ENCODE measurements at places on chromosomes 13 and 19.

DNA sequence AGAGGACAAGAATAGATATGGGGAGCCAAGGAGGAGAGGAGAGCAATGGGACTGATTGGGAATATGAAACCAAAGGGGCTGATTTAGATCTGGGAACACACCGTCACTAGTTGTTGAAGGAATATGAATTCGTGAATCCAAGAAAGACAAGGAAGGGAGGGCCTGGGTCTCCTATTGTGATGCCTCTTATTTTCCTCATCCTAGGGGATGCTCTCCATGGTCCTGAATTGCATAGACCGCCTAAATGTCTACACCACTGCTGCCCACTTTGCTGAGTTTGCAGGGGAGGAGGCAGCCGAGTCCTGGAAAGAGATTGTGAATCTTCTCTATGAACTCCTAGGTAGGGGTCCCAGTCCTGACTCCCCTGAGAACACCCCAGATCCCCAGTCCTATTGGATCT is 21.5 kb downstream of the RYR1 start:
- peak; percentile 58 for DNase-seq

DNA sequence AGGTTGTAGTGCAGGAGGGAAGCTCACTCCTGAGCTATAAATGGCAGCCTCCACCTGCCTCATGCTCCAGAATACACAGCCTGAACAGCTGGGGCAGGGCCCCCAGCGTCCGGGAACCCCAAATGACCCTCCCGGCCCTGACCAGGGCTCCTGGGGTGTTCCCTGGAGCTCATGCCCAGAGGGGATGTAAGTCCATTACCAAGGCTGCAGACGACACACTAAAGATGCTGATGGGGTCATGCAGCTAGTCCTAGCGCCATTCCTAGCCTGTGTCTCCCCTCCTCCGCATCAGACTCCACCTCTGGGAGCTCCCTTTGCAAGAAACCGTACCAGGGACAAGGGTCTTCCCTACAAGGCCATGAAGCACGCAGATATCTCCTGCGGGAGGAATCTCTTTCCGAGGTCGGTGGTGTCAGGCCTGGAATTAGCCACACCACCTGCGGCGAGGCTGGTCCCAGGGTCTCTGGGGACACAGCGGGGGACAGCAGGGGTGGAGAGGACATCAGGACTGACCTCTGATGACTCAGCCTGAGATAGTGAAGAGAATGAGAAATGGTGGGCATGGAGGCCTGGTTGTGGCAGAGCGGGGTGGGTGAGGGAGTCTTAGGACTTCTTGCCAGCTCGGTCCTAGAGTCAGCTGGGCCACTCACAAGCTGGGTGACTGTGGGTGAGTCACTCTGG is 11.9 kb upstream of the TPM4 start:
- DNase-seq, result no peak

DNA sequence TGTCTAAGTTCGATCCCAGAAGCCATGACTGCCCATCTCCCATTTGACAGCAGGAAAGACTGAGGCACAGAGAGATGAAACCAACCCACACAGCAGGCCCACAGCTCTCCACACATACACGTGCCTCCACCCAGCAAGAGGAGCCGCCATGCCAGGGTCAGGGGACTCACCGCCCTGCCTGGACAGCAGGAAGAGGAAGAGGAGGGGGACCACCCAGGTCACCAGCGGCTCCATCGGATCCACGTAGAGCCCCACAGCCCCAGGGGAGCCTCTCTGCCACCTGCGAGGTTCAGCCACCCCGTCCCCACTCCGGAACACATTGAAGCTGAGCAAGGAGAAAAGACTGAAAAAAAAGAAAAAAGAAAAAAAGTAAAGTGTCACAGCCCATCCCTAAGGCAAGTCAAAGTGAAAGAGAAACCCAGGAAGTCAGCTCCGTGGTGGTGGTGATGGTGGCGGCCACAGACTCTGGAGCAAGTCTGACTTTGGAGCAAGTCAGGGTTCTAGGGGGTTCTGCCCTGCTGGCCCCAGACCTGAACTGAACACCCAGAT is at the start of gene IL12RB1:
IL12RB1 (minus strand) TSS at position 345 of the 549 bp plus-strand sequence; CDS start at position 234, 111 bp downstream.
- DNase-seq, result no peak

DNA sequence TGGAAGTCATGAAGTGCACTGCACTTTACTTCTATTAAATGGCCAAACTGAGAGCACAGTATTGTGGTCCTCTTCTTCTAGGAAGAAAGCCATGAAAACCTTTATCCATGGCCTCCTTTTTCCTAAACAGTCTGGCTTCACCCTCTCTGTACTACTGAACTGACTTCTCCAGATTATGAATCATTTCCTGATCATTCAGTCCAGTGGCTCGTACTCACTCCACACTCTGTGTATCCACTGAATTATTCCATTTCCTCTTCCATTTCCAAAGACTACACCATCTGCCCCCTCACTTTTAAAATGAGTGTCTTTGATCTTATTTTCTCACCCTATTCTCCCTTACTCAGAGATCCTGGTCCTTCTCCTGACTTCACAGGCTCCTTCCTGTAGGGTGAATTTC is 29.7 kb upstream of the FREM2 start:
- DNase-seq, result no peak

GRCh38 chr19:1748115-1748872 is 5.0 kb upstream of the ONECUT3 start:
- peak; percentile 46 for DNase-seq

- peak; percentile 82 for DNase-seq
These were observed 65.6 kb downstream of the MCF2L start for GRCh38 chr13:113034451-113035212.

GRCh38 chr13:98234348-98234747 is 57.3 kb upstream of the RNF113B start:
- no peak for DNase-seq

GRCh38 chr13:96052656-96053002 is 572 bp downstream of the UGGT2 start:
- DNase-seq, result peak; percentile 17

DNA sequence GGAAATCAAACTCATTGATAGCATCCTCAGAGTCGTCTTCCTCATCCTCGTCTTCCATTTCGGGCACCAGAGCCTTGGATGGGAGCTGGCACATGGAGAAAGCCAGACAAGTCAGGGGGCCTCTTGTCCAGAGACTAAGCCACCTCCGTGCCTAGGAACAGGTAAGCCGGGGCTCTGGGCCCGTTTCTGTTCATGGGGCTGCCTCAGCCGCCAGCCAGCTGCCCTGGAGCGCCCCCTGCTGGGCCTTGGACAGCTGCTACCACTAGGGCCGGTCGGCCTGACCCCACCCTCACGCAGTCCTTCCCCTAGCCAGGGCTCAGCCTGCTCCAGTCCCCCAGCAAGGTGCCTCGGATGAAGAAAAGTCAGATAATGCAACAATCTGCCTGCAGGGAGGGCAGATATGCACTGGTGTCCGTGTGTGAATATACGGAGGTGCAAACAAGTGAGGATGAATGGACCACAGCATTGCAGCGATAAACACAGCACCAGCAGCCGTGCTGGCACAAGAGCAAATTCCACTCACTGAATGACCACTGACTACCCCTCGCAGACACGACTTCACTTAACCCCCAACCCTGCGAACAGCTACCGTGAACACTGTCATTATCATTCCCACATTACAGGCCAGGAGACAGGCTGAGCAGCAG is 11.9 kb upstream of the PRKD2 start:
- DNase-seq, result peak; percentile 78

DNA sequence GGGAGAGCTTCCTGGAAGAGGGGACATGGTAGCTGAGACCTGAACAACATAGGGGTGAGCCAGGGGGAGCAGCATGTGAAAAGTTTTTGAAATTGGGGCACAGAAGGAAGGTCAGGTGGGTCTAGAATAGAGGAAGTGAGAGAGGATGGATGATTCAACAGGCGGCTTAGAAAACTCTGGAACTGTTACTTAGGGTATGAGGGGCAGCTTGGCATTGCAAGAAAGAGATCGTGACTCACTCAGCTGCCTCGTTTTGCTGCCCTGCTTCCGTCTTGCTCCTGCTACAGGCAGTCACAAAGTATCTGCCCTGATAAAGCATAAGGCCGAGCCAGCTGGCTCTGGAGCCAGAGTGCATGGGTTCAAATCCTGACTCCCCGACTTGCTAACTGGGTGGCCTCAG is 1.3 kb upstream of the CEACAM20 start:
- no peak for DNase-seq

DNA sequence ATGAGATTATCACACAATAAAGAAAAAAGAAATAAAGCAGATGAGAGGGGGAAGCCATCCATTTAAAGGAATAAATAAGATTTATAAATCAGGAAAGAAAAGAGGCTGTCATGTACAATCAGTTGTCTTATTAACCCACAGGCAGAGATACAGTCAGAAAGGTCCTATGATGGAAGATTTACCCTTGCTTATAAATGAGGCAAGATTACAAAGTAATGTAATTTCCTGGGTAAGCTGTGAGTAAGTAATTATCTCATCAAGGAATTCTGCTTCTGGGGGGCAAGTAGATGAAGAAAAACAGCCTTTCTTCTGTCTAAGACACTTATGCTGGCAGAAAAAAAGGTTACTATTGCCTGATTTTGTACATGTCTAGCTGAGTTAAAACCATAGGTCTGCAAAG is 146.4 kb downstream of the FGF14 start:
- DNase-seq, result no peak

Measured in urothelium cell line (cell line).